M059J (cell line): ENCODE measurements at places on chromosomes 3 and 15.

- DNase-seq: peak; percentile 31
Measured at GRCh38 chr15:44490622-44491021, 46.3 kb upstream of the EIF3J start.

GRCh38 chr3:9121366-9122001 is 128.0 kb downstream of the SRGAP3 start:
- DNase-seq: no peak

DNA sequence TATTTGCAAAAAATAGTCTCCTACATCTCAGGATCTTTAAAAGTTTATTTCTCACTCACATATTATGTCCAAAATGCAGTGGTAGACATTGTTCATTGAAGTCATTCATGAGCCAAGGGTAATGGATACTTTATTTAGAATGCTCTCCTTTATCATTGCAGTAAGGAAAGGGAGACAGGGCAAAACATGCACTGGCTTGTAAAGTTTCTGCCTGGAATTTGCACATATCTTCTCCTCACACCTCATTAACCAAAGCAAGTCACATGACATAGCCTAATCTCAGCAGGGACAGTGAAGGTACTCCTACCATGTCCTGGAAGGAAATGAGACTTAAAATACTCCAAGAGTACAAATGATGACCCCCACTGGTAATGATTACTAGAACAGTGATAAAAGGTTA is 333.7 kb upstream of the EPHA3 start:
- no peak for DNase-seq

- no peak for DNase-seq
Measured at GRCh38 chr3:14774431-14774830, 44.3 kb upstream of the FGD5 start.

DNA sequence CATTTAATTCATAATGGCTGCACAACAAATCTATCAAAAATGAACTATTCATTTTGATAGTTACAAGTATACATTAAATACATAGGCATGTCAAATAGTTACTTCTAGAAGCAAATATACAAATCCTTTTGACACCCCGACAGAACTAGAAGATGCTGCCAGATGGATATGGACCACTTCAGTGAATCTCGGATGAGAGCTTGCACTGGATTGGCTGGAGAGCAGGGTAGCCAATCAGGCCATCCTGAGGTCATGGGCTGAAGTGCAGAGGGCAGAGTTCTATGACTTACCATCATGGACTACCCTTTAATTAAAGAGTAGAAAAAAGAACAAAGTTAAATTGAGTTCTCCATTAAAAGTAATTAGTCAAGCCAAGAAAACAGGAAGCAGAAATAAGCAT is 8.3 kb downstream of the CCNL1 start:
- no peak for DNase-seq

- DNase-seq: peak; percentile 51
Measured at GRCh38 chr3:71160785-71161546, 422.6 kb downstream of the FOXP1 start.
